CD4-positive, alpha-beta T cell treated with Interleukin-2 at 100 ng/mL for 4 hours (primary cell): ENCODE measurements at places on chromosomes 16 and 17.

DNA sequence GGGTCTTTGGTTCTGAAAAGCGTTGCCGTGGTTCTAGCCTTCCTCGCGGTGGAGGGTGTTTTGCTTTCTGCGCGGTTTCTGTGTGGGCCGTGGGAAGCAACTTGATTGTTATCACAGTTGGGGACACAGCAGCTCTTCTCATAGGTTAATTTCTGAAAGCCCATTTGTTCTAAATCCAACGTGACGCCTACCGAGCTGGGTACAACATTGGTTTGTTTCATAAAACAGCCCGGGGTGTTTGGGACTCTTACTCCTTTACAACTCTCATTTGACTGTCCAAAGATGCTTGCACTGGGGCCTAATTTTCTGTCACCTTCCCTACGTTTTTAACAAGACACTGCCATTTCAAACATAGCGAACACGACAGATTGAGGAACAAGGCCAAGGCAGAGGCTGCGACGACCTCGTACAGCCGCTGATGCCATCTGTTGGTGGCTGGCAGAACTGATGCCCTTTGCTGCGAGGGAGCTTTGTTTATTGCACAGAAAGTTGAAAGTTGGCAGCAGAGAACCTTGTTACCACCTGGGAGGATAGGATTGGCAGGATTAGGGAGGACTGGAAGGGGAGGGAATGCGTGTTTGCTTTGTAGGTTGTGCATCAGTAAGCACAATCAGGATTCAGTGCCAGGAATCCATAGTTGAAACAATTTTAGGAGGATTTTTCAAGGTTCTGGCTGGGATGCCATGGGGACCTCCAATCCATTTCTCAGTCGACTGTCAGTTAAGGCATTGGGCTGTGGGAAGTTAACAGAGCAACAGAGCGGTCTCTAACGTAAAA lies 98.3 kb downstream of the PITPNC1 start:
- DNase-seq, result peak; percentile 90

DNA sequence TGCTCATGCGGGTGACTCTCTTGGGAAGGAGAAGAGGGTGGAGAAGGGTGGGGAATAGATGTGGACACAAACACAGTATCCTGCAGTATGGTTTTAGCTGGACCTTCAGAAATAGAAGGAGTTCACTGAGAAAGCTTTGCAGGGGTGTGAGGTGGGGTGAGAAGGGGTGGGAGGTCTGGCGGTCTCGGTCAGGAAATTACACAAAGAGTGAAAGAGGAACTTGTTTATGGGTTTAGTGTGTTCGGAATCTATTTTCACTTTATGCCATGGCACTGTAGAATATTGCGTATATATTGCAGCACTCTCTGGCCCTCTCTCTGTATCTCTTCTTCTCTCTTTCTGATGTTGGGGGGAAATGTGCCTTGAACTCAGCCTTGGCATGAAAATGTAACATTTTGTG lies 148.2 kb upstream of the GOT2 start:
- no peak for DNase-seq

- DNase-seq, result peak; percentile 36
Observed at GRCh38 chr17:81684442-81684911, 666 bp downstream of the HGS start.

DNA sequence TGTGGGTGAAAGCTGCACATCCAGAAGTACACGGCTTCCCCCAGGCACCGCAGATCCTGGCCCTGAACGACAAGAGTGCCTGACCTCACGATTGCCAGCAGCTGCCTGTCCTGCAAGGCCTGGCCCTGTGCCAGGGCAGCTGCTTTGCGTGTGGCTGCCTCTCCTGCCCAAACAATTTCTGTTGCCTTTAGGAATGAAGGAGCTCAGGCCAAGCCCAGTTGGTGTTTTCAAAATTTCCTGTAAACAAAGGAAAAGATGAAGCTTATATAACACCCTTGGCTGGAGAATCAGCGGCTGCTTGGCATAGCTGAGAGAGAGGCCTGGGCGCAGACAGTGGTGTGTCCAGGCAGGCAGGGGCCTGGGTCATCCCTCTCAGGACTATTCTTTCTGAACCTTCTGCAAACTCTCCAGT lies 11.7 kb upstream of the SLC47A2 start:
- DNase-seq, result no peak

GRCh38 chr17:50614471-50615051 lies 20.1 kb upstream of the ABCC3 start:
- DNase-seq, result no peak

DNA sequence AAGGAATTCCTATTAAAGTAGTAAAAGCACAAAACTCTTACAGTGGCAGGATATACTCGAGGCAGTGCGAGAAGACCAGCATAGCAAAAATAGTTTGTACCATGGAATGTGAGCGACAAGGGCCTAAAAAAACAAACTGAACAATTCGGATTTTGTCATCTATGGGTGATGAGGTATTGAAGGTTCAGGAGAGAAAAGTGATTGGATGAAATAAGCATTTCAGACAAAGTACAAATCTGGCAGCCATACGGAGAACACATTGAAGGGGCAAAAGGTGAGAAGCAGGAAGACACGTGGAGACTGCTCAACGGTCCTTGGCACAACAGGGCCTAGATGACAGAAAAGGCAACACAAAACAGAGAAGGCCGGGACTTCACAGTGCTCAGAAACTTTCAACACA lies 22.5 kb downstream of the MYH10 start:
- DNase-seq, result no peak
